HAP-1 (cell line): ENCODE measurements at places on chromosomes 2 and 18.

GRCh38 chr2:36781907-36782720 is 85.6 kb downstream of the VIT start:
- no peak for DNase-seq

- DNase-seq: no peak
Measured at GRCh38 chr2:158071018-158071417, 30.7 kb upstream of the UPP2 start.

GRCh38 chr2:102478686-102479470 is 5.9 kb downstream of the SLC9A4 start:
- no peak for DNase-seq

GRCh38 chr2:56314796-56315195 is 131.0 kb downstream of the CCDC85A start:
- no peak for DNase-seq

DNA sequence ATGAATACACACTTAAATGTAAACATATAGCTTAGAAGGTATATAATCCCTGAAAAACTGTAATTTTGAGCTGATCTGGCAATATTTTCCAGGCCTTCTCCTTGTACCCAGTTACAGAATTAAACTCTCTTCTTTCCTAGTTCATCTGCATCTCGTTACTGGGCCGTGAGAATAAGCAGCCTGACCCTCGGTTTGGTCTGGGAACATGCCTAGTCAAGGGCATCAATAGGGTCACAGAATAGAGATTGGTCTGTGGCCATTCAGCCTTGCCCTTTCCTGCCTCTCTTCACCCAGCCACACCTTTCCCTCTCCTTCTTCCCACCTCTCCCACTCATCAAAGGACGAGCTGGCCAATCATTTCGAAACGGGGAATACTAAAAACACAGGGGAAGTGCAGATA is 27.3 kb downstream of the SULT1C2 start:
- no peak for DNase-seq

- peak; percentile 4 for DNase-seq
Measured at GRCh38 chr2:240636563-240637115, 11.4 kb downstream of the GPR35 start.

DNA sequence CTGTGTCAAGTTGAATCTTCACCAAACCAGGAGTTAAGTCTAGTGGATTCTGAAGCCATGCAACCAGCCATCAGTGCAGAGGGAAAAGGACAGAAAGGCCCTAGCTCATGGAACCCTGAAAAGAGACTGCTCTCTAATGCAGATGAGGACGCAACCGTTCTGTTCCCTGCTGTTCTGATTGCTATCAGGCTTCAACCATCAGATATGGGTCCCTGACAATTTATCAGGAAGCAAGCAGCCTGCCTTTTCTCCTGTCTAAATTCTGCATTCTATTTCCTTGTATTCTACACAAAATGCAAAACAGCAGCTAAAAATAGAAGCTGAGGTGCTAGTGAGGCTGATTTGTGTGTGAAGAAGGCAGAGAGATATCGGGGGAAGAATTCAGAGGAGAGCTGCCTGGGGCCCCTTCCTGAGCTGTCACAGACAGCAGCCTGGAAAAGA is 68.4 kb upstream of the RTN4 start:
- DNase-seq: no peak

GRCh38 chr2:160703648-160704585 is 210.3 kb upstream of the RBMS1 start:
- peak; percentile 16 for DNase-seq

DNA sequence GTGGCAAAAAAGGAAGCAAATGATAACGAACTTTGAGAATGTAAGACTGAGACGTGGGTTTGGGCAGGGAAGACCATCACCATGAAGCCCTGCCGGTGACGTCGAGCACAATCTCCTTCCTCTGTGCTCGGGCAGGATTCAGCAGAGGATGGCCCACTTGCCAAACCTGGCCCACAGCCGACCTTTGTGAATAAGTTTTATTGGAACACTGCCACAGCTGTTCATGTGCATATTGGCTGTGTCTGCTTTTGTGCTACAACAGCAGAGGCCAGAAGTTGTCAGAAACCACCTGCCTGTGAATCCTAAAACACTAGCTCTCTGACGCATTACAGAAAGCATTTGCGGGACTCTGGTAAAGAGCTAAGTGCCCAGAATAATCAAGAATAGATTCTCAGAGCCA is 223.9 kb downstream of the MYT1L start:
- DNase-seq: no peak

GRCh38 chr2:127225186-127225960 is 5.3 kb upstream of the CYP27C1 start:
- no peak for DNase-seq

DNA sequence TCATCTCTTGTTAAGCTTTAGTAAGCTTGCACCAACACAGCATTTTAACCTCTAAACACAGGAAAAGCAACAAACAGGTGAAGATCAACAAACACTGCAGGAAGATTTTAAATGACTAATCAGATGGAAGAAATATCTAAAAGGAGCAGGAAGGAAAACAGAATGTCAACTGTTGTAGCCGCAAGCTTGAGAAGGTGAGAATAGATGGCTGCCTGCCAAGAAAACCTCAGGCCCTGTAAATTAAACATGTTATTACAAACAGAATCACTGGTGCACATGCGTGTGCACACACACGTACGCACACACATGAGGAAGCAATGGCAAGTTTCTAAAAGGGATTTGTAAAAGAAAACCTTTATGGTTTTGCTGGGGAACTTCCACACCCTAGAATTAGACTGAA is 257.8 kb upstream of the GALNT5 start:
- no peak for DNase-seq

DNA sequence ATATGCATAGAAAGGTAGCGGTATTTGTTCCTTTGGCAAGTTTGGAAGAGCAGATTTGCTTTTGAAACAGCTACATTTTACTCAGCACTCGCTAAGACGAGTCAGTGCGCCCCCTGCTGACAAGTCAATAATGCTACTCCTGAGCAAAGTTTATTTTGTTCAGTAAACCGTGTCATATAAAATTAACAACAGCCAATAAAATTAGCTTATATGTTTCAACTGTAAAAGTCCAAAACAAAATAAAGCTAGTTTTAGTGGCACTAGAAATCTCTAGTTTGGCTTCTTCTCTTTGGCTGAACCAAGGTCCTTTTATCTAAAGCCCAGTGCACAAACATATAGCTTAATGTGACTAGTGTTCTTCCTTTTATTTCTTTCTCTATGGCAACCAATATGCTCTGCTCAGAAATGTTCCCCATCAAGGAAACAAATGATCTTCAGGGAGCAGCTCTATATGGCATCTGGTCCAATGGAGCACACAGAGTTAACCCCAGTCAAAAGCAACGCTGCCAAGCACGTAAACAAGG is 4.2 kb upstream of the POU3F3 start:
- DNase-seq: peak; percentile 90

GRCh38 chr2:33051586-33052360 is 105.0 kb downstream of the LTBP1 start:
- no peak for DNase-seq

- no peak for DNase-seq
Measured at GRCh38 chr18:35197296-35197695, 43.5 kb upstream of the ZNF397 start.

DNA sequence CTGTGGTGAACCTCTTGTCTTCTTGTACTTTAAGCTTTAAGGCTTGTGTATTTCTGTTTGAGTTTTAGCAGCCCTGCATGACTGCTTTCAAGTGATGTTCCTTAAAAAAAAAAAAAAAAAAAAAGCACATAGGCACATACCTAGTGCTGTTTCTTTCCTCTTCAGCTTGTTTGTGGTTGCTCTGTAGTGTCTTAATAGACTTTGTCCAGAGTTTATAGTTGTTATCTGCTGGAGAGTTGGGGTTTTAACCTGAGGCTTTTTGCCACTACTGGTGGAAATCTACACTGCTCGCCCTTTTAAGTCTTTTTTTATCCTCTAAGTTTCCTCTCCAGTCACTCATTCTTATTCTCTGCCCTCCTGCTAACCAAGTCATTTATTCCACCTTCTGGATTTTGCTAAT is 34.5 kb downstream of the AGFG1 start:
- DNase-seq: no peak

- no peak for DNase-seq
Measured at GRCh38 chr2:220856486-220856885, 715.6 kb downstream of the EPHA4 start.

- DNase-seq: no peak
Measured at GRCh38 chr2:218228366-218229090, 11.5 kb downstream of the ARPC2 start.
